ENCODE measurements at places on chromosomes 11 and 22.

DNA sequence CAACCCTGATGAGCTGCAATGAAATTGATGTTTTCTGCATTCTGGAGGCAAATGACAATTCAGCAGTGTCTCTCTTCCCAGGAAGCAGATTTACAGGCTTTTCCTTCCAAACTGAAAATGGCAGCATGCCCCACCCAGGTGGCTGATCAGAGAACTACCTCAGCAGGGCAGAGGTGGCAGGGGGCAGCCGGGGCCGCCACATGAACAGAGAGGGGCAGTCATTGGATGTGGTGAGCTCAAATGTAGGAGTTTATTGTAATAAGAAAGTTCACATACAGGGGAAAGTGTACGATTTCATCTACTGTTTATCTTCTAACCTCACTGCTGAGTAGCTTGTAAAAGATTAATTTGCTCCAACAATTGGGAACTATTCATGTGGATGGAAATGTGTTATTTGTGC, 15.7 kb upstream of the PARVA start:
- DNase-seq, result no peak

DNA sequence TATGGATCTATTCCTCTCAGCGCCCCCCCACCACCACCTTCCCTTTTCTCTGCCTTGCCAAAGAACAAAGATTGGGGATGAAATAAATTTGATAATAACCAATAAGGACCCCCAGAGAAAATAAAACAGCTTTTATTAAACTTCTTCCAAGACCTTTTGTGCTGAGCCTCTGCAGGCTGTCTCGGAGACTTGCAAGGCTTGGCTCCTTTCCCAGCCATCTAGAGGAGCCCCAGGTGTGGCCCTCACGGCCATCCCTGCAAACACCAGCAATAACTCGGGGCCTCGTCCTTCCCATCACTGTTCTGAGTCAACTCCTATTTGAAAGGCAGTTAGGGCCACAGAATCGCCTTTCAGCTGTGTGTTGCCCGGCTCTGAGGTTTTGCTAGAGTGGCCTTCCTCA, 51.2 kb upstream of the LMO1 start:
- DNase-seq, result no peak

- peak; percentile 95 for DNase-seq
Observed at GRCh38 chr22:36977947-36978660, 41.1 kb downstream of the TST start.

DNA sequence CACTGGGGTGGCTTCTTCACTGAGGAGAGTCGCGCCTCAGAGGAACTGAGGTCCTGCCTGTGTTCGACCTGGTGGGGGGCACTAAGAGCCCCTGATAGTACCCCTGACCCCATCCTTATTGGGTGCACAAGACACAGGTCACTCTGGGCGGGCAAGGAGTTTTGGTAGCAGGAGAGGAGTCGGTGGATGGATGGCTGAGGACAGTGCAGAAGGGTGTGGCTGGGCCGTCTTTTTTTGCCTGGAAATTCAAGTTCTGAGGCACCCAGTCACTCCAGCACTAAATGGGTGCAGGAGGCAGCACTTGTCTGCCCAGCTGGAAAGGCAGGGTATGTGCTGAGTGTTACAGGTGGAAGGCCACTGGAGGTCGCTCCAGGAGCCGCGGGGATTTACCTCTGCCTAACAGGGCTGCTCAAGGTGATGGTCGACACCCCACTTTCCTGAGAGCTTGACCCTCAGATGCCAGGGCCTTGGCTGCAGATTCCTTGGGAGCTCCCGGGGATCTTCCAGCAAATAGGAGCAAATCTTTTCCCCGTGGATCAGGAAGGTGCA, 960 bp downstream of the TSSC4 start:
- no peak for DNase-seq

GRCh38 chr11:74726547-74727182, 4.6 kb downstream of the CHRDL2 start:
- DNase-seq, result peak; percentile 61

GRCh38 chr11:130825561-130825960, 90.7 kb downstream of the SNX19 start:
- DNase-seq, result no peak

- DNase-seq, result no peak
Observed at GRCh38 chr11:114218508-114218907, 77.7 kb upstream of the NNMT start.

DNA sequence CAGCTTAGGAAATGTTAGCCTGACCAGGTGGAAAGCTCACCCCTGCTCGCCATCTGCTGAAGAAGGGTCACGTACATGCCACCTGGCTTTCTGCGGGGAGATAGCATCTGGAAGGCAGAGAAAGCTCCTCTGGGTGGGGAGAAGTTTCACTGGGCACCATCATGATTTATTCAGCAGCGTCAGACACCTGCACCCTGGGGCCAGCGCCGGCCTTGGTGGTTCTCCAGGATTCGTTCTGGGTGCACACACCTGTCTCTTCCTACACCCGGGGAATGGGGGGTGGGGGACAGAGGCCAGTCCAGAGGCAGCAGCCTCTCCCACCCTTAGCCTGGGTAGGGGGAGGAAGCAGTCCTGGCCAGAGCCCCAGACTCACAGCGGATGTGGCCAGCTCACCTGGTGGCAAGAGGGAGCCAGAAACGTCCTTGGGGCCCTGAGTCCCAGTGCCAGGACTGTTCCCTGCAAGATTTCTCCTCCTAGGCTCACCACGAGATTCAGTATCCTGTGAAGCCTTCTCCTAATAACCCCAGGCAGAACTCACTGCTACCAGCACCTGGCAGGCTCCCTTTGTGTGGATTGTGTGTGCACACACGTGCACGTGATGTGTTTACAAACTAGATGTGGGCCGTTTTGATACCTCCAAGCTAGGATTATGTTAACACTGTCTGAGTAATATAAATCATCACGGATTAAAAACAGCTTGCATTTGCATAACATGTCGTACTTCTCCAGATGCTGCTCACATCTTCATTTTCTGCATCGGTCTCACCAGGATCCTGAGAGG, 17.3 kb upstream of the RASD2 start:
- no peak for DNase-seq

GRCh38 chr11:82270870-82271269, 462.8 kb downstream of the FAM181B start:
- DNase-seq, result no peak

- no peak for DNase-seq
Observed at GRCh38 chr11:121099885-121100284, 1.2 kb upstream of the TECTA start.

DNA sequence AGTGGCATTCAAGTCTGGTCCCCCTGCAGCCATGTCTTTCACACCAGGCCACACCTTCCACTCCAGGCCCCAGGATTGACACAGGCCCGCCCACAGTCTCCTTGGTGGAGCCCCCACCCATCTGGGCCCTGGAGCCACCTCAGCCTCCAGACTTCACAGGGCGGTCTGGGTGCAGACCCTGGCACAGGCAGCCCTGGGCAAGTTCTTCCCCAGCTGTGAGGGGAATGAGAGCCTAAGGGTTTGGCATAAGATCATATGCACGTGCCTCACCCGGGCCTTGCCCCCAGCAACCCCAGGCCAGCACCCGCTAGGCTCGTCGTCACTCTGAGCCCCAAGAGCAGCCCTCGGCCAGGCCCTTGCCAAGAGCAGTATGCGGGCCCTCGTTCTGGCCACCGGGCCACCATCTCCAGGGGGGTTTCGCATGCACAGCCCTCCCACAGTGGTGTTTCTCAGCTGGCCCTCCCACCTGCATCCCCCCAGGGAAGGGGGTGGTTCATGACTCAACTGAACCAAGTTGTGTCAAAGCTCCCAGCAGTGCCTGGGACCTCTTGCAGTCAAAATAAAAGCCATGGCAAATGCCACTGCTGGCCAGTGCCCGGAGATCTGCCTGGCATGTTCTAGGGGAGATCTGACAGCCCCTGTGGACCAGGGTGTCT, 70.4 kb upstream of the KCNQ1OT1 start:
- no peak for DNase-seq

DNA sequence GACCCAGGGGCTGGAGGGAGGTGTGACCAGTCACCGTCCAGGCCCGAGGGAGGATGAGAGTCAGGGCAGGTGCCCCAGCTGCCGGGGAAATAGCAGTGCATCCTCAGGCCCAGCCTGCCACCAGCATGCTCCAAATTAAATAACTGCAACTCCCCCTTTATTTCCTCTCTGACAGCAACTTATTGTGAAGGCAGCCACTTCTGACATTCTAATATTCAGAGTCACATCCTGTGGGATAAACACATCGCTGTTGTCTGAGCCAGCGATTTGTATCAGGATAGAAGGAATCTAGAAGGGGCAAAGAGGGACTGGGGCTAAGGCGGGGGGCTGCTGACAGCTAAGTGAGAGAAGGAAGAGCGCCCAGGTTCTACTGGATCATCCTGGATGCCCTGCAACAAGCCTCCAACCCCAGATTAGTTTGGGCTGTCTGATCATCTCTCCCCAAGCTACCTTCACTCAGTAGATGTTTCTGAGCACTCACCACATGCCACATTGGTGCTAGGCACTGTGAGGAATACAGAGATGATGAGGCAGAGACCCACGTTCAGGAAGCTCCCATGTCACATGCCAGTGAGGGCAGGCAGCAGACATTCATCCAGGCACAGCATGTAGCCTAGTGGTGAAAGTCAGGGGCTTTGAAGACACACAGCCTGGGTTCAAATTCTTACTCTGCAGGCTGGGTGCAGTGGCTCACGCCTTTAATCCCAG, 214.1 kb downstream of the BUD13 start:
- DNase-seq, result no peak

DNA sequence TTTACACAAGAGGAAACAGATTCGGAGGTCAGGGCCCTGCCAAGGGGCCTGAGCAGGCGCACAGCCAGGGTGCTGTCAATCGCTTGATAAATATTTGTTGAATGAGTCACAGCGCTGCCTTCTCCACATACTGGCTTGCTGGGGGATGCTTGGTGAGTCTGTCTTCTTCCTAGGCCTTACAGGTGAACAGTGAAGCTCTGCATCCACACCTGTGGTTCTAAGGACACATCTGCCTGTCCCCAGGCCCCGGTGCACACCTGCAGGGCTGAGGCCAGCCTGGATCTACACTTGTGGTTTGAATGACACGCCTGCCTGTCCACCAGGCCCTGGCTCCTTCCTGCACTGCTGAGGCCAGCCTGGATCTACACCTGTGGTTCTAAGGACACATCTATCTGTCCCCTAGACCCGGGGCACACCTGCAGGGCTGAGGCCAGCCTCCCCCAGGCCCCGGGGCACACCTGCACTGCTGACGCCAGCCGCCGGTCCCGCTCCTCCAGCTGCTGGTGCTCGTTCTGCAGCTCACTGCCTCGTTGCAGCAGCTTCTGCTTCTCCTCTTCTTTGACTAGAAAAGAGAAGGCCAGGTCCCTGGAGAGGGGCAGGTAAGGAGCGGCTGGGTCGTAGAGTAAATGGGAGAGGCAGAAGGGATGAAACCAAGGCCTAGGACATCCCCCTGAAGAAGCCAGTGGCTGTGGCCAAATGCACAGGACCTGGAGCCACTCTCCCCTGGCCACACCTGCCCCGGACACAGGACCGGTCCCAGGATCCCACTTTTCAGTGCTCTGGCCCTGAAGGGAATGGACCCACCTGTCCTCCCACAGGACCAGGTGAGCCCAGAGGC, 124.6 kb downstream of the PHF21B start:
- DNase-seq, result no peak

- DNase-seq, result no peak
Observed at GRCh38 chr22:28980326-28980725, 81.3 kb downstream of the C22orf31 start.

GRCh38 chr22:39173787-39174497, 21.5 kb upstream of the CBX7 start:
- DNase-seq, result peak; percentile 57

DNA sequence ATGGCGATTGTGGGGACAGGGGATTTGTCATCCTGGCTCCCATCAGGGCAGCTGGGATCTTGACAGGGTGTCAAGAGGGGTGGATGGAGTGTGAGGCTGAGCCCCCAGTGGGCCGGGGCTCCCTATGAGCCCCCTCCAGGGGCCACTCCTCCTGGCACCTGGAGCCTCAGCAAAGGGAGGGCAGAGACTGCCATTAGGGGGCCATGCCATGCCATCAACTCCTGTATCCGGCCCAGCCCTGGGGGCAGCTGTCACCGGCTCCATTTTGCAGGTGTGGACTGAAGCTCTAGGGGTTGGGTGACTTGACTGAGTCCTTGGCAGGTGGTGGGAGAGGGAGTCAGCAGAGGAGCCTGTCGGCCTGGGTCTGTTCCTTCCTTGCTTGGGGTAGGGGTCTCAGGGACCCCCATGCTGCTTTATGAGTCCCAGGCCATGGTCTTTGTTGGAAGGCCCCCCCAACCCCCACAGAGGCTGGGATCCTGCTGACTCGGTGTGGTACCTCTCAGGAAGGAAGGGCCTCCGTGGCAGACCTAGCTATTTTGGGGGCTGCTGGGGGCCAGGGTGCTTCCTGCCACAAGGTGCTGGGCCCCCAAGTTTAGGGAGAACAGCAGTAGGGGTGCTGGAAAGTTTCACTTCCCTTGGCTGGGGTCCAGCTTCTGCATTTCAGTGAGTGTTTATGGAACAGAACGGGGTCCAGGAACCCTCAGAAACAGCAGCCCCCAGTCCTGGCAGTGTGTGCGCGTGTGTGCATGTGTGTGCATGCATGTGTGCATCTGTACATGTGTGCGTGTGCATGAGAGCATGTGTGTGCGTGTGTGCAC, 1.5 kb downstream of the ACY3 start:
- no peak for DNase-seq

- no peak for DNase-seq
Observed at GRCh38 chr22:47629791-47630655, 867.6 kb downstream of the TBC1D22A start.

DNA sequence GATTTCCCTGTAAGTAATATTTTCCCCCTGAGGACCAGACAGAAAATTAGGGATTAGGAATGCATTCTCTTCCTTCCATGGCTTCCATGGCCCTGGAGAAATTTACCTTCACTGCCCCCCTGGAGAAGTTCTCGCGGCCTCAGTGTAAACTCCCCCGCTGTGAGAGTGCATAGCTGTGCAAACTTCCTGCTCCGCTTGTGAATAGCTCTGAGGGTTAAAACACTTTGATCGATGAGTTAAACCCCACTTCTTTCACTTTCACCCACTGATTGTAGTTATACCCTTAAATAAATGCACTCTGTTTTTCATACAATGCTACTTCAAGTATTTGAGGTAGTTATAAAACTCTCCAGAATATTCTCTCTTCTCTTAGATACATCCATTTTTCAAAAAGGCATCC, 190.8 kb downstream of the DSCAML1 start:
- no peak for DNase-seq

GRCh38 chr11:60852117-60852981, 3.4 kb downstream of the PTGDR2 start:
- DNase-seq, result no peak

DNA sequence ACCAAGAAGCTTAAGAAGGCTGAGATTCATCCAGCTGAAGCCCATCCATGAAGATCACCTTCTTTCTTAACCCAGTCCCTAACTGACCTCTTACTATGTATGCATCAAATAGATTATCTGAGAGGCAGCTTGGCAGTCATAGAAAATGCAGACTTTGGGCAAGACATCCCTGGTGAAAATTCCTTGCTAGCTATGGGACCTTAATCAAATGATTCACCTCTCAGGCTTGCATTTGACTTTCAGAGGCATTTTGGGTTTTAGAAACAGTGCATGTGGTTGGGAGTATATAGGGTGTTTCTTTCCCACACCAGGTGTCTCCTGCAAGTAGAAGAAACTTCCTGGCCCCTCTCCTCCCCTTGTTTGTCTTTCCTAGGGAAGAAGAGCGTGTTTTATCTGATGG, 188.5 kb upstream of the ISX start:
- DNase-seq, result no peak

Measured in CD4-positive, alpha-beta T cell treated with Interleukin-6 for 4 hours (primary cell).